Common myeloid progenitor, CD34-positive (primary cell): ENCODE measurements at places on chromosomes 1 and 21.

- DNase-seq, result no peak
- H3K4me1 ChIP-seq, result peaks cover 58% of the 10 kb centered on the region
- H3K36me3 ChIP-seq, result no peaks in the 10 kb centered on the region
- no peak overlapping the region for H3K27ac ChIP-seq
Measured at GRCh38 chr1:67745875-67746698, 61.1 kb downstream of the GADD45A start.

DNA sequence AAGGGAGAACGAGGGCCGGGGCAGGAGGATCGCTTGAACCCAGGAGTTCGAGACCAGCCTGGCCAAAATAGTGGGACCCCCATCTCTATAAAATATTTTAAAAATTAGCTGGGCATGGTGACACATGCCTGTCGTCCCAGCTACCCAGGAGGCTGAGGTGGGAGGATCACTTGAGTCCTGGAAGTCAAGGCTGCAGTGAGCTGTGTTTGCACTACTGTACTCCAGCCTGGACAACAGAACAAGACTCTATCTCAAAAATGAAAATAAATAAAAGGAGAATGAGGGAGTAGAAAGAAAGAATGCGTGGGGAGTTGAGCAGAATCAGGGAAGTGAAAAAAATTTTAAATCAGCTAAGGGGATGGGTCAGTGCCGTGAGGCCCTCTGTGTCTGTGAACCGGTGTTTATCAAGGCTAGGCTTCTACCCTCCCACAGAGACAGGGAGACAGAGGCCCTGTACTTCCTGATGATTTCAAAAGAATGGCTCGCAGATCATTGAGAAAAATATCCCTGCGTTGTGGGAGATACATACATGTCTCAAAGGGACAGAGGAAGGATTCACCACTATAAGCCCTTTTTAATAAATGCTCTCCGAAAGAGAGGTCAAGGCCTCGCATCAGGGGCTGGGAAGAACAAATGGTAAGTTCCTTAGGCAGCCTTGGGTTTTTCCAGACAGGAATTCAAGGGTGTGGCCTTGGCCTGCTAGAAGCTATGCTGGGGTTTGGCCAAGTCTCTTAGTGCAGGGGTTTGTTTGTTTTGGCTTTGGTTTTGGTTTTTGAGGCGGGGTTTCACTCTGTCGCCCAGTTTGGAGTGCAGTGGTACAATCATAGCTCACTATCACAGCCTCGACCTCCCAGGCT, 20.7 kb downstream of the IL10RB start:
- H3K4me1 ChIP-seq, result no peaks in the 10 kb centered on the region
- no peak for DNase-seq
- peaks cover 74% of the 10 kb centered on the region for H3K36me3 ChIP-seq
- H3K27me3 ChIP-seq, result no peaks in the 10 kb centered on the region
- no peak overlapping the region for H3K27ac ChIP-seq

DNA sequence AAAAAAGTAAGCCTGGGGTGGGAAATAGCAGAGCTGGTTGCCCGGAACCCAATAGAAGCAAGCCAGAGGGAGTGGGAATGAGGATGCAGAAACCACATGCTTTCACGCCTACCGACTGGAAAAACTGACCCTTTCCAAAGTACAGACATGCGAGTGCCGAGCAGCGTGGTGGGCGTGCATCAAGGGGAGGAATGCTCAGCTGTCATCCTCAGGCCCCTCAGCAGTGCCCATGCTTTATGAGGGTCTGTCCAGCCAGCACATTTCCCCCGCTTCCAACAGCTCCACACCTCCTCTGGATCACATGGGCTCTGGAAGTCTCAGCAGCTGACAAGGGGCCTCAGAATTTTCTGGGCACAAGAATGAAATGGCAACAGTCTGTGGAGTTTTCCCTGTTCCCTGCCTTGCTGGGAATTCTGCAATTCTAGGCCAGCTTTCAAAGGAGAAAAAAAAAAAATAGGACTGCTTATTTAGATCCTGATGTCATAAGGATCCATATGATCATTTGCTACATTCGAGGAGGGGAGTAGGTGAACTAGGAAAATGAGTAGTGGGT, 19.1 kb upstream of the IKBKE start:
- no peaks in the 10 kb centered on the region for H3K27me3 ChIP-seq
- peaks cover 4% of the 10 kb centered on the region for H3K36me3 ChIP-seq
- H3K4me1 ChIP-seq, result peaks cover 12% of the 10 kb centered on the region
- no peak for DNase-seq

- peaks cover 38% of the 10 kb centered on the region for H3K4me1 ChIP-seq
- H3K27me3 ChIP-seq, result no peaks in the 10 kb centered on the region
- H3K4me3 ChIP-seq, result no peak overlapping the region
- H3K27ac ChIP-seq, result no peak overlapping the region
- H3K36me3 ChIP-seq, result no peaks in the 10 kb centered on the region
- no peak for DNase-seq
Measured at GRCh38 chr1:169047074-169047473, 59.4 kb upstream of the ATP1B1 start.

- H3K27ac ChIP-seq, result no peak overlapping the region
- peak; percentile 66 for DNase-seq
- no peaks in the 10 kb centered on the region for H3K27me3 ChIP-seq
- H3K4me1 ChIP-seq, result peaks cover 5% of the 10 kb centered on the region
Measured at GRCh38 chr1:38527373-38527966, 332.1 kb downstream of the RRAGC start.

GRCh38 chr1:119703666-119704450, 7.9 kb upstream of the PHGDH start:
- no peaks in the 10 kb centered on the region for H3K36me3 ChIP-seq
- no peak for DNase-seq
- no peak overlapping the region for H3K4me3 ChIP-seq
- H3K27ac ChIP-seq, result no peak overlapping the region

- H3K4me1 ChIP-seq, result peaks cover 22% of the 10 kb centered on the region
- no peak overlapping the region for H3K27ac ChIP-seq
- DNase-seq, result peak; percentile 13
- no peaks in the 10 kb centered on the region for H3K36me3 ChIP-seq
- no peaks in the 10 kb centered on the region for H3K27me3 ChIP-seq
Measured at GRCh38 chr1:26822737-26823395, 3.6 kb upstream of the ZDHHC18 start.

DNA sequence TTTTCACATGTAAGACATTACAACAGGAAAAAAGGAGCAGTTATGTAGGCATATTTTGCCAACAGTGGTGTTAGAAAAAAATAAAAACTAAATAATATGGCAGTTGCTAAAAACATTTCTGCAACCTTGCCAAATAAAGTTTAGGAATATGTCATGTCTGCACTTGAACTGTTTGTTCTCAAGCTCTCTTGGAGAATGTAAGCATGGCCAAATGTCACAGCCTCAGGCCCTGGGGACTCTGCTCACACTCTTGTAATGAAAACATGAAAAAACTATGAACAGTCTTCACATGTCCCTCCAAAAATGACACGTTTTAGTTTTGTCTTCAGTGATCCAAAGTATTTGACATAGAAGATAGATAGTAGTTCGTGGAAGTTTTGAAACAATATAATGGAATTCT, 753.3 kb downstream of the LTN1 start:
- no peaks in the 10 kb centered on the region for H3K36me3 ChIP-seq
- H3K27ac ChIP-seq, result no peak overlapping the region
- DNase-seq, result no peak
- H3K4me1 ChIP-seq, result no peaks in the 10 kb centered on the region
- H3K27me3 ChIP-seq, result no peaks in the 10 kb centered on the region
- H3K4me3 ChIP-seq, result no peak overlapping the region

GRCh38 chr1:11653861-11654136, 430 bp downstream of the FBXO2 start:
- no peaks in the 10 kb centered on the region for H3K36me3 ChIP-seq
- no peak overlapping the region for H3K27ac ChIP-seq
- peaks cover 40% of the 10 kb centered on the region for H3K27me3 ChIP-seq

DNA sequence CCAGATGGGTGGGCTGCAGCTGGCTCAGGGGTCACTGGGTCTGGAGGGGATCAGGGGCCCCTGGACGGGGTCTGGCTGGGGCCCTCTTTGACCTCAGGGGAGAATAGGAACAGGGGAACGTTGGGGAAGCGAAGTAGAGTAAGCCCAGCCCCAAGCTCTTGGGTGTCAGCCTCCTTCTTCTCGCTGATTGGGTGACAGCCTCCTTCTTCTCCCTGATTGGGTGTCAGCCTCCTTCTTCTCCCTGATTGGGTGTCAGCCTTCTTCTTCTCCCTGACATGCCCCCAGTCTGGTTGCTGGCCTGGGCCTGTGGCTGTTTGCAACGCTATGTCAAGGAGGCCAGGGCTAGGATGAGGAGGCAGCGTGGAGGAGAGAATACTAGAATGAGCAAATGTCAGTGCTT, 76.7 kb upstream of the CASZ1 start:
- no peak overlapping the region for H3K4me3 ChIP-seq
- no peaks in the 10 kb centered on the region for H3K4me1 ChIP-seq
- no peak for DNase-seq

GRCh38 chr1:119068427-119068826, 72.0 kb downstream of the WARS2 start:
- H3K4me3 ChIP-seq, result no peak overlapping the region
- H3K36me3 ChIP-seq, result no peaks in the 10 kb centered on the region
- DNase-seq, result no peak
- H3K4me1 ChIP-seq, result no peaks in the 10 kb centered on the region

DNA sequence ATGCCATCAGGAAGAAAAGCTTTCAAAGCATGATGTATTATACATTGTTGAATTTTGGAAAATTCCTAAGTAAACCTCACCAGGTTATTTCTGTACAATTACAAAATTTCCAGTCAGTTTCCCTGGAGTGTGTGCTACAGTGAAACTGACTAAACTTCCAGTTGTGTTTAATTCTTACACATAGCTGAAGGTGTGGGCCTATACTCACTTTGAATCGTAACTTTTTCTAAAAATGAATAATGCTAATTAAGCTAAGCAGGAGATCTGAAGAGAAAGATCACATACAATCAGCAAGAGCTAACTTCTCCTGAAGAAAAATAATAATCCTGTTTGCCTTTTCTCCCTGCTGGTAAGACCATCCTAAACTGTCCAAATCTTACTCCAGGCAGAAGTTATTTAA, 537.2 kb upstream of the PBX1 start:
- no peak for DNase-seq
- no peaks in the 10 kb centered on the region for H3K4me1 ChIP-seq
- H3K27me3 ChIP-seq, result no peaks in the 10 kb centered on the region
- no peak overlapping the region for H3K4me3 ChIP-seq

- H3K4me1 ChIP-seq, result no peaks in the 10 kb centered on the region
- no peak overlapping the region for H3K27ac ChIP-seq
- no peak for DNase-seq
- H3K4me3 ChIP-seq, result no peak overlapping the region
- no peaks in the 10 kb centered on the region for H3K27me3 ChIP-seq
Measured at GRCh38 chr1:81446000-81446669, 354.6 kb upstream of the ADGRL2 start.

DNA sequence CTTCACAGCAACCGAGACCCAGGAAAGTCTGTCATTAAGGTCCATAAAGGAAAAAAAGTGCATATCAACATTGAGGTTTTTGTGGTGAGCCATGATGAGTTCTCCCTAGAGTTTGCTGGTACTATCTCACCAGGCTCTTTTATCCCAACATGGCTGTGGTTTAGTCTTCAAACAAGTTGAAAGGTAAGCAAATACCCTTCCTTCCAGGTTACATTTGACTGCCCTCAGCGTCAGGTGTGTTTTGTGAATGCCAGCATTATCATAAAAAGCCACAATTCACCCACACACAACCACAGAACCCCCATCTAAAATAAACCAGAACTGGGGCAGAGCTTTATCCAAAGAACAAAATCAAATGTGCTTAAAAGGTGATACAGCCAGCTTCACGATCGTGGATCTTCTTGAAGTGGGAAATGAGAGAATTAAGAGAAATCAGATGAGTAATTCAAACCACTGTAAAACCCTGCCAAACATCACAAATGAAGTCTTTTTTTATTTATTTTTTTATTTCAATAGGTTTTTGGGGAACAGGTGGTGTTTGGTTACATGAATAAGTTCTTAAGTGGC, 64.7 kb downstream of the SETD4 start:
- no peaks in the 10 kb centered on the region for H3K36me3 ChIP-seq
- H3K4me3 ChIP-seq, result no peak overlapping the region
- peak; percentile 11 for DNase-seq

GRCh38 chr1:185314411-185314810, 2.6 kb downstream of the IVNS1ABP start:
- H3K4me1 ChIP-seq, result peaks cover 24% of the 10 kb centered on the region
- no peak overlapping the region for H3K27ac ChIP-seq
- H3K27me3 ChIP-seq, result no peaks in the 10 kb centered on the region
- peaks cover 4% of the 10 kb centered on the region for H3K36me3 ChIP-seq
- H3K4me3 ChIP-seq, result peak overlapping the region; percentile 97
- no peak for DNase-seq

DNA sequence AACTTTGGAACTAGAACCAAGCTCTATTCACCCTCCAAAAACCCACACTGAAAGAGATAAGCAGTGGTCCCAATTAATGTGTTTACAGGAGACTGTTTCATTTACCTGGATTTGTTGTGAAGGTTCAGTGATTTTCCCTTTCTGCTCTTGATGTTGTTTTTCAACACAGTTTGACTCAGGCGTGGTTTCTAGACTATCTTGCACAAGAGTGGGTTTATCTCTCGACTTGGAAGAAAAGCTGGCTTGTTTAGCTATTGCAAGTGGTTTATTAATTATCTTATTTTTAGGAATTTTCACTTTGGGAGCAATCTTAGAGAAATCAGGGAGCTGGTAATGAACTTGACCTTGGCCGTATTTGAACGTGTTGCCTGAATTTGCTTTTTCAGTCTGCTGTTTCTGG, 5.3 kb downstream of the AKNAD1 start:
- no peak overlapping the region for H3K4me3 ChIP-seq
- no peak for DNase-seq
- H3K27me3 ChIP-seq, result no peaks in the 10 kb centered on the region

DNA sequence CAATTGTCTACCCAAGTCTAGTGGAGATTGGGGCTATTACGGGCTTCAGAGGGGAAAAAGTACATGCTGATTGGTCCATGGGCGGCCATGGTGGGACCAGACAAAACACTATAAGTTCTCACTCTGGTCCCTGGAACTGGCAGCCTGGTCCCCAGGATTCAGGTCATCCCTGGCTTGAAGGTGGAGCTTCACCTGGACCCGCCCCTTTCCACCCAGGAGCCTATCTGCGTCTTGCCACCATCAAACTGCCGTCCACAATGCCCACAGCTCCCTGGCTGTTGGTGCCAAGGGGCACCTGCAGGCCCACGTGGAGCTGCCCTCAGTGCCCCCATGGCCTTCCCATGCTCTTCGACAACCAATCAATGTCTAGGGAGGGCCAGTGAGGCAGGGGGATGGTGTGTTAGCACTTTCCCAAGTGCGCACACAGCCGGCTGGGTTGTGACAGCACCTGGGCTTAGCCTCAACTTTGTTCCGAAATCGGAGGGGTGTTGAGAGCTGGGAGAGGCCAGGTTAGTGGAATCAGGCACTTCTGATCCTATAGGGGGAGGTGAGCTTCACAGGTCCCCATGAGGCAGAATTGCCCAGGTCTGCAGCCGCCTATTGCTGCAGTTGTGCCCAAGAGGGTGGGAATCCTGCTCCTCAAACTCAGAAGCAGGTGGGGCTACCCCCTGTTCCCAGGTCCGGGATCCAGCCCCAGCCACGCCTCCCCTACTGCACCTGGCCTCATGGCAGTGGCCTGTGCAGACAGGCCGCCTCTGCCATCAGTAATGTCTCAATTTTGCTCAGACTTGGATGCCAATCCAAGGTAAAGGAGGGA, 1369.4 kb upstream of the PRMT6 start:
- H3K27ac ChIP-seq, result no peak overlapping the region
- H3K27me3 ChIP-seq, result no peaks in the 10 kb centered on the region
- H3K4me1 ChIP-seq, result no peaks in the 10 kb centered on the region
- no peak overlapping the region for H3K4me3 ChIP-seq
- H3K36me3 ChIP-seq, result no peaks in the 10 kb centered on the region

GRCh38 chr1:225504776-225505175, 76.9 kb upstream of the LBR start:
- DNase-seq, result no peak
- H3K4me1 ChIP-seq, result no peaks in the 10 kb centered on the region
- no peak overlapping the region for H3K4me3 ChIP-seq
- H3K27ac ChIP-seq, result no peak overlapping the region
